Femur (tissue), 1 donor: ENCODE measurements at places on chromosomes 1 and 21.
A peak's percentile ranks its signal among the peaks of the same experiment; 100 is the strongest.

DNA sequence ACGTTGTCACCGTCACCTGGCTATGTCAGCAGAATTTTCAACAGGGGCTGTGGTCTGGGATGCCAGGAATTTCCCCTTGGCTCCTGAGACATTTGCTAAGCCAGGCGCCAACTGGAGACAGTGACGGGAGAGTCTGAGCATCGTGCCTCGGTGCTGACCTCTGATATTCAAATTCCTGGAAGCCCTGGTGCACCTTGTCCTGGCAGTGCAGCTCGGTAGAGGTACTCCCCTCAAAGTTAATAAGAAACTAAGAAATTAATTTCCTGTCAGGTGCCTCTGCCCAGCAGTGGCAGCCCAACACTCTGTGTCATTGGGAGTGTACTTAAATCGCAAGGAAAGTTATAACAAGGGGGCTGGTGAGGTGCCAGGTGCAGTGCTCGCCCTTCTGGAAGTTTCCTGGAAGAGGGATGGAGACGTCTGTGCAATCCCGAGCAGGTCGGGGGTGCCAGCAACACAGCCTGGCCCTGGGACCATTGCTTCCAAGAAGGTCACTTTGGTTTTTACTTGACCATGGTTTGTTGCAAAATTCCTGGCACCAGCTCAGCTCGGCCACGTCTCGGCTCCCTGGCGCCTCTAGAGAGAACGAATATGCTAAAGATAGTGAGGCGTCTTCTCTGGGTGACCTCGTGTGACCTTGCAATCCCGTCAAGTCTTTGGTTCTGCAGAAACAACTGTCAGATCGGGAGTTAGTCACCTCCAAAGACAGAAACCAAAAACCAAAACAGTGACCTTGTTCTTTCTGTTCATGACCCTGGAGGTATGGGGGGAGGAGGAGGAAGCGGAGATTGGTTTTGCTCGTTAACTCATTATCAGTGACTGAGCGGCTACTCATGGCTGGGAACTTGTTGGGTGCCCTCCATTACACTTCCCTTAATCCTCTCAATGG lies 149.5 kb upstream of the VAMP3 start:
- DNase-seq, result no peak

DNA sequence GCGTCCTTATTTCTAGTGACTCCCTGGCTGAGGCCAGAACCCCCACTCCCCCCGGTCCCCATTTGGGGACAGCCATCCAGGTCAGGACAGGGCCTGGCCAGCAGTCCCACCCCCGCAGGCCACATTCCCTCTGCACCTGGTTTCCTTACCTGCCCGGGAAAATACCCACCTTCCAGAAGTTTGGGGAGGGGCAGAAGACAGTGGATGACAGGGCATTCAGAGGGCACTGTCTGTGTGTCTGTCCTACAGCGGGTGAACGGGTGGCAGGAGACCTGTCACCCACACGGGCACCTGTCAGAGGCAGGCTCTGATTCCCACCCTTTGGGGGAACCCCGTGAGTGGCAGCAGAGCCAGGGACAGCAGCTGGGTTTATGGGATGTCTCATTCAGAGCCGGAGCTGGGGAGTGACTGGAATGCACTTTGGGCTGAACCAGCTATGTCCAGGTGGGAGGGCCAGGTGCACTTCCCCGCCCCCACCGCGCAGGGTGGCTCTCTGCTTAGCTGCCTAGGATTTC lies 2.0 kb downstream of the ARHGEF16 start:
- DNase-seq, result no peak

GRCh38 chr1:94887603-94888171 lies 39.2 kb downstream of the CNN3 start:
- DNase-seq, result no peak

DNA sequence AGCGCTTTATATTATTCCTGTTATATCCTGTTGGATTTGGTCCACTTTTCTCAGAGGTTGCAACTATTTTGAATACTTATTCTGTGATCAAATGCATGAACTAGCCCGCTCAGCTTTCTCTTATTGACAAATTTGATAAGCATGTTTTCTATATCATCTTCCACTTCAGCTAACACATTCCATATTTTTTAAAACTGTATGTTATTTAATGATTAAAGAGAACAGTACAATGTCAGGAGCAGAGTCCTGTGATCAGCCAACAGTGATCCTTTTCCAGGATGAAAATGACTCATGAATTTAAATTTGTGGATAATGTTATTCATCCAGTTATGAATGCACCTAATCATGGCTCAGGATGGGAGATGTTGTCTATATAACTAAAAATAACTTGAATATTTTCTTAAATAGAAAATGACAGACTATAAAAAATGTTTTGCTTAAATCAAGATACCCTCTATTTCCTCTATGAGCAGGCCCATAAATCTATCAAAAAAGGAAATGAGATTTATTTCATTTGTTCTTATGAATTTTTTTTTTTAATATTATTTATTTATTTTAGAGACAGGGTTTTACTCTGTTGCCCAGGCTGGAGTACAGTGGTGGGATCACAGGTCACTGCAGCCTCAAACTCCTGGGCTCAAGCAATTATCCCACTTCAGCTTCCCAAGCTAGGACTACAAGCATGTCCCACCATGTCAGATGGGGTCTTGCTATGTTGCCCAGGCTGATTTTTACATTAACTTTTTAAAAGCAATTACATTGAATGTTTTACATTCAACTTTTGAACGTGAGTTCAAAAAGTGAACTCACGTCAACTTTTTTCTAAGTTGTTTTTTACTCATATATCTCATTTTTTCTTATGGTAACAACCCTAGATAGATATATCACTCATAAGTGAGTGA lies 12.5 kb downstream of the BPNT1 start:
- DNase-seq, result no peak

- no peak for DNase-seq
Measured at GRCh38 chr1:235304549-235305451, 23.2 kb downstream of the ARID4B start.

DNA sequence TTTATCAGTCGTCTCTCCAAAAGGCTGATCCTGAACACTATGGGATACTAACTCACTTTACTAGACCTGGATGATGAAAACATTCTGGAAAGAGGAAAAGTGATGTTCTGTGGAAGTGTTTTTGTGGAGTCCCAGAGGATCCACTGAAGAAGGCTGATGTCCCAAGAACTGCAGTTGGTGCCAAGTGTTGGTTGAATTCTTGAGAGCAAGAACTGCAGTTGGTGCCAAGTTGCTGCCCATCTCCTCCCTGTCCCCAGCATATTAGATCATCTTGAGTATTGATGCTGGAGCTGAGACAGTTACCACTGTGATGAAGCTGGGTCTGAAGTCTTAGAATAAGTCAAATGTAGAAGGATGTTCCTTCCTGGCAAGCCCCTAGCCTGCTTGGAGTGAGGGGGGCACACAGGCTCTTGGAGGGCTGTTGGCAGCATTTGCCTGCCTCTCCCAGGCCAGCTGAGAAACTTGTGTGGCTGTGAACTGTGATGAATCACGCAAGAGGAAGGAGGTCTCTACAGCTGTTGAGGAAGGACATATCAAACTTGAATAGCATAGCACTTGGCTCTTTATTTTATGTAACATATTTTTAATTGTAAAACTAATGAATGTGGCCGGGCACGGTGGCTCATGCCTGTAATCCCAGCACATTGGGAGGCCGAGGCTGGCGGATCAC lies 48.1 kb downstream of the DNAJC6 start:
- DNase-seq, result no peak

- DNase-seq, result no peak
Measured at GRCh38 chr1:62637392-62638105, 40.2 kb downstream of the ANGPTL3 start.

GRCh38 chr1:168636642-168637111 lies 60.3 kb downstream of the XCL1 start:
- no peak for DNase-seq

DNA sequence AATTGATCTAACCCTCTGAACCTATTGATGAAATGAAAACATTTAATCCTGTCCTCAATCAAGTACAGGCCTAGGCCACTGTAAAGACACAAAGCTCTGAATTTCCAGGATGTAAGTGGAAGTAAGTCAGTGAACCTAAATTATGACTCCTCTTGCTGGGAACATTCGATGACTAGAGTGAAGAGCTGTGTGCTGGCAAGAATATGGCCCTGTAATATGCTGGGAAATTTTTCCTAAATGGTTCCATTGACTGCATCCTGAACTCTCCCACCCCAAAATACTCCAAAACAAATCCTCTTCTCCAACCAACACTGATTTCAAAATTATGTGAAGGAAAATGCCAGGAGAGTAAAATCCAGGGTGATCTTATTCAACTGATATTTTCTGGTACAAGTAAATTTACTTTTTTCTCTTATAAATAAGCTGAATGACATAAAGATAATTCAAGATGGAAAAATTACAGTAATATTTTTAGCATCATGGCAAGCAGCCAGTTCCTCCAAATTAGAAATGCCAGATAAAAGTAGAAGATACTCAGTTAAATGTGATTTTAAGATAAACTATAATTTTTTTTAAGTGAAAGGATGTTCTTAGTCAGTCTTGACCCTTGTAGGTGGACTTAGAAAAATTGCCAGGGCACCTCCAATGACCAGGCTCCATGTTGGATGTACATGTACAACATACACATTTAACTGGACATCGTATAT lies 269.4 kb downstream of the PTGER3 start:
- no peak for DNase-seq

- no peak for DNase-seq
Measured at GRCh38 chr1:17925290-17926237, 170.4 kb downstream of the ACTL8 start.

GRCh38 chr1:210527091-210527490 lies 198.4 kb downstream of the HHAT start:
- DNase-seq, result no peak

GRCh38 chr1:28108001-28108400 lies 19.6 kb upstream of the EYA3 start:
- DNase-seq, result no peak

DNA sequence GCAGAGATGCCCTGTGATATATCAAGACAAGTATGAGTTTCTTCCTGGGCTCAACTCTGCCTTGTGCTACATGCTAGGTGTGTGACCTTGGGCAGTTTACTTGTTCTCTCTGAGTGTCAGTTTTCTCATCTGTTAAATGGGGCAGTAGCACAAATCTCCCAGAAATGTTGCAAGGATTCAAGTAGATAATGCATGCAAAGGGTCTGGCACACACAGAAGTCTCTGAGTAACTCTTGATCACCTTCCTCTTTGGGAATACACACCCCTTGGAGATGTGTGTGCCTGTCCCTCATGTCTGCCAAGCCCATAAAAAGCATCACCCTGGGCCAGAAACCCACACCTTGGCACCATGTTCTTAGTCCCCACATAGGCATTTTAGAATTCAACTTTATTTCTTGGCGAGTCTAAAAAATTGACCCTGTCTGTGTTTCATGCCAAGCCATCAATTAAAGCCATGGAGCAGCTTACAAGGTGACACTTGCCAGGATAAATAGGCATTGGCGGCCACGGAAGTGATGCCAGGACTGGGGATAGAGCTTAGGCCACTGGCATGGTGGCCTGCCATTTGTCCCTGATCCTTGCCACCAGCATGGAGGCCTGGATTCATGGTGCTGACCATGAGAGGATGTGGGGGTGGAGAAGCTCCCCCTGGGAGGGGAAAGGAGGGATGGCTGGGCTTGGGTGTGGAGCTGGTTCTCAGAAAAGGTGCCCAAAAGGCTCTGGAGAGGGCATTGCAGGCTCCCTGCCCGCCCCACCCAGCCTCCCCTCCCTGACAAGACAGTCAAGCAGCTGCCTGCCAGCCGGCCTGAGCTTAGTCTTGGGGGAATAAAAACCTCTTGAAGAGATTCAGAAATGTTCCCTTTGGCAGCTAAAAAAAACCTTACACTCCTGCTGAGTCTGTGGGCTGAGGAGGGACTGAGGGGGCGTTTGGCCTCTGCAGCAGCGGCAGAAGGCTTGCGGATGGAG lies 118.0 kb upstream of the IPO9 start:
- DNase-seq, result peak; percentile 45

- no peak for DNase-seq
Measured at GRCh38 chr1:56403321-56403720, 176.0 kb downstream of the PLPP3 start.

- DNase-seq, result peak; percentile 41
Measured at GRCh38 chr1:61087571-61087970, 5.2 kb downstream of the NFIA start.

GRCh38 chr21:35438643-35439404 lies 389.7 kb upstream of the RUNX1 start:
- DNase-seq, result no peak

DNA sequence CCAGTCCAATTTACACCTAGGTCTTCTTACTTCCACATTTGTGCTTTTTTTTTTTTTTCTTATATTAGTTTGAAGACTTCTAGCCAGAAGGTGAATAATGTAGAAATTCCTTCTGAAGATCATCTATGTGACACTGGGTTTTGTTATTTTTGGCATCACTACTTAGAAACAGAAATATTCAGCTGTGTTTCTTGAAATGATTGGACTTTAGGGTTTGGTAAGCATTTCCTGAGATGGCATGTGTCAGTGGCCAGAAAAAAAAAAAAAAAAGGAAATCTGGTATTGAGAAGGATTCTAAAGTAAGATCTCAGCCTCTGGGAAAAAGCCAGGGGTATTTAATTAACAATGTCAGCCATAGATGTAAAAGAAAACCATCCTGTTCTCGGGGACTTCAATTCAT lies 43.4 kb upstream of the LRRC8C start:
- no peak for DNase-seq

DNA sequence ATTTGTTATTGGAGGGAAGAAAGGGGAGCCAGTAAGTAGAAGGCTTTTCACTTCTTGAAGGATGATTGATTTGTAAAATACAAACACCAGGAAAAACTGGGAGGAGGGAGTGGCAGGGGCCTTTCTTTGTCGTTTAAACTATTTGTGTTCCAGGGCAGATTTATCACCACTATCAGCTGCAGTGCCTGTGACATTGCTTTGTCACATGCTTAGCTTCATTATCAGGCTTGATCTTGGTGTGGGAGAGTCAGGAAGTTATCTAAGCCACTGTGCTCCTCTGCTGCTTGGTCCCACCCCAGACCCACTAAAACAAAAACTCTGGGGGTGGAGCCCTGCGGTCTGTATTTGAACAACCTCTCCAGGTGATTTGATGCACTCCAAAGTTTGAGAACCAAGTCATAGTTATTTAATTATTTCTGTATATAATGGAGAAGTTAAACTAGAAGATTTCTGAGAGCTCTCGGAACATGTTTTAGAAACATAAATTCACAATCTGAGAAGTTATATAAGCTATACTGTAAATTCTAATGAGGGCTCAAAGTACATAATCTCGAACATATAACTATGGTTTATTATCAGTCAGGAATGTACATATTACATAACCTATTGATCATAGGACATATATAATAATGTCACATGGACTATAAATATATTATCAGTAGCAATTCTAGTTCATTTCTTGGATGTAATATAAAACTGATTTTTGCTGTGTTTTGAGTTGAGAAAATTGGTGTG lies 87.9 kb downstream of the CDC14A start:
- no peak for DNase-seq

- DNase-seq, result no peak
Measured at GRCh38 chr1:61271412-61271789, 189.0 kb downstream of the NFIA start.

DNA sequence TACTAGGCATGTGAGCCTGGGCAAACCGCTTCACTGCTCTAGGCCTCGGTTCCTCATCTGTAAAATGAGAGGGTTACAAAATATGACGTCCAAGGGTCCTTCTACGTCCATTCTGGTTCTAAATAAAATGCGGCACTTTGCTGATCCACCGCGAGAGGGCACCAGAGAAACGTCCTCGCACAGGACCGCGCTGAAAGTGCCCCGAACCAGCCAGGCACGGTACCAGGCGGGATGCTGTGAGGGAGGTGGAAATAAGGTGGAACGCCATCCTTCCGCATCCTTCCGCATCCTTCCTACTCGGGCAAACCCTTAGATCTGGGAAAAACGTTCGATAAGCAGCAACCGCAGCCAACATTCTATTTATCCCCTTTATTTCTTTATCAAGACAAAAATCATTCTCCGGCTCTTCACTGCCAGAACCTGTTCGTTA lies 60.3 kb upstream of the KRTAP19-8 start:
- DNase-seq, result peak; percentile 69

- no peak for DNase-seq
Measured at GRCh38 chr1:159641221-159641620, 53.6 kb downstream of the APCS start.
